ENCODE measurements at places on chromosomes 4 and X.

- DNase-seq = no peak
Measured at GRCh38 chr4:52869656-52870055, 7.5 kb downstream of the RASL11B start.

DNA sequence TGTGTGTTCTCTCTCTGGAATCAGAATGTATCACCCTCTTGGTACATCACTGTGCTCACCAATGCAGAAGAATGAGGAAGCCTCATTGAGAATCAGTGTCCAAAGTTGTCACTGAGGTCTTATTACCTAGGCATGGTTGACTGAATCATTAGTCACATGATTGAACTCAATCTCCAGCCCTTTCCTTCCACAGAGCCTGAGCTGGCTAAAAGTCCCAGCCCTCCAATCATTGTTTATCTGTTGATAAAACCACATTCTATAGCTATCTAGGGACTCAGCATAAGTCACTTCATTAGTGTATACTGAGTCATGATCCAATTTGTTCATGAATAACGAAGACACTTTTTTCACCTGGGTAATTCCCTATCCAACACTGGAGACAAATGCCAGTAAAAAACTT, 396.8 kb downstream of the TRAM1L1 start:
- no peak for DNase-seq

DNA sequence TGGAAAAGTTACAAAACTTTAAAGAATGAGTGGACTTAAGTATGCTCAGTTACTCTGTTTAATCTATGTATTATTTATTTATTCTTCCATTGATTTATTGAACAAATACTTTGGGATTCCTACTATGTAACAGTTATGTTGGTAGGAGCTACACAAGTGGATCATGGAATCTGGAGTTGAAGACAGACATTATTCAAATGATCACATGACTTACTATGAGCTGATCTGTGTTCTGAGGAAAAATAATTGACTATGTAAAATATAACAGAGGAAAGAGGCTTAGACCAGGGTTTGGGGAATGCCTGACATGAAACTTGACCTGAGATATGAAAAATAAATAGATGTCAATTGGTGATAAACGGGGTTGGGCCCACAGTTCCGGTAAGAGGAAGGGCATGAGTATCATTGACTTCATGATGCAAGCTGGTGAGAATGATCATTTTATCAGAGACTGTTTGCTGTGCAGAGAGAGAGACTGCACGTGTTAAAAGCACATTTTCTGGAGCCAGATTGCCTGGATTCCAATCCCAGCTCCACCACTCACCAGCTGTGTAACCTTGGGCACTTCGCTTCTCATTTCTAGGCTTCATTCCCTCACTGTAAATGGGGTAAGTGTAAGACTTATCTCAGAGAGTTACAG, 179.0 kb downstream of the SPCS3 start:
- DNase-seq = no peak

DNA sequence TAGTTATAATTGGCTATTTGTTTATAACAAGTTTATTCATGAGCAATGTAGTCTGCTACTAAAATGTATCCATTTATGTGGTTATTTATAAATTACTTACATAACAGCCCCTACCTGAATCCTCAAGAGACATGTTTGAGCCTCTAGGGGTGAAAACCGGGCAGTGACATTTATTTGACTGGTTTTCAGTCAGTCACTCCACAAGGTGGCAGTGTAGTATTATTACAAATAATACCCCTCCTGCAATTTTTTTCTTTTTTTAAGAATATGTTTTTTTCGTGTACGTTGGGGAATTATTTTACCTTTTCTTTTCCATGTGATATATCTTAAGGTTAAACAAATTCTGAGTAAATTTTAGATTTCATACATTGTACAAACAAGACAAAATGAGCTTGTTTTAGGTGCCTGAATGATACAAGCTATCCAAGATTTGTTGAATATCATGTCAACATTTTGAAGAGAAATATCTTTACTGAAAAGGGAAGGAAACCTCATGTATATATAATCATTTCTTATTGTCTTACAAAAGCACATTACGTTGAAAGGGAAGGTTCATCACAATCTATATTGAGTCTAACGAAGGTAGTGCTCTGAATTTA, 598.7 kb upstream of the TECRL start:
- no peak for DNase-seq

DNA sequence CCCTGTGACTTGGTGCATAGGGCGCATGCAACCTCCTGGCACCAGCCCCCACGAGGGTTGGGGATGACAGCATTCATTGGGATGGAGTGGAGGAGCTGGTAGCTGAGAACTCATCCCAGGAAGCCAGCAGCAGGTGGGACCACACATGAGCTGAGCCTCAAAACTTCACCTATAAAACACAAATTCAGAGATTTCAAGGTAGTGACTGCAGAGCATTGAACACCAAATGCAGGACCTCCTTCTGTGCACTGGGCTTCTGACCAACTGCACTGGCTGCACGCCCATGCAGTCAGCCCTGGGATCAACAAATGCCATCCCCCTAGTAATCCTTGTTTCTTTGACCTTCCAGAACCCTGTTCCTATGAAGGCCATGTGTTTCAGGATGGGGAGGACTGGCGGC, 197.8 kb downstream of the FRAS1 start:
- DNase-seq = no peak

DNA sequence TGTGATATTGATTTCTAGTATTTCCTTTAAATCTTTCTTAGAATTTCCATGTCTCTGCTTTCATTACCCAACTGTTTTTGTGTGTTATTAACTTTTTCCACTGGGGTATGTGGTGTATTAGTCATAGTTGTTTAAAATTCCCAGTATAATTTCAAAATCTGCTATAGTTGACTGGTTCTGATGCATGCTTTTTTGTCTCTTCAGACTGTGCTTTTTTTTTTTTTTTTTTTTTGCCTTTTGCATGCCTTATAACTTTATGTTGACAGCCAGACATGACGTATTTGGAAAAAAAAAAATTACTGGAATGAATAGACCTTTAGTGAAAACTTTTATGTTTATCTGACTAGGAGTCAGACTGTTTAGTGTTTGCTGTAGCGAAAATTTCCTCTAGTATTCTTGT, 580.4 kb downstream of the ANKRD50 start:
- DNase-seq = no peak

DNA sequence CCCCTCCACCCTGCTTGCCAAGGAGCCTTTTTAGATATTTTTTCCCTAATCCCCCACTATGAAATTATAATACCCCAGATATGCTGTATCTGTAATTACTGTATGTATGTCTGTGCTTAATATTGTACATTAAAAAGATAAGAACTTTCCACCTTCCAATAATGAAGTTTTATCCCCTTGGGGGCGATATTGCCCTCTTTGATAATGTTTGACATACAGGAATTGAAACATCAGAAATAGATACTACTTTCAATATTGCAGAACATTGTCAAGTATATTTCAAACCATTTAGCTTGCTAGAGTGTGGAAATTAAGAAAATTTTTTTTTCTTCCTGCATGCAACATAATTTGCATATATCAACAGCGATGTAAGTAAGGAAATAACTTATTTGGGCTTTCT, 58.9 kb downstream of the NAF1 start:
- DNase-seq = no peak

GRCh38 chr4:114519368-114519767, 79.2 kb upstream of the UGT8 start:
- DNase-seq = no peak

DNA sequence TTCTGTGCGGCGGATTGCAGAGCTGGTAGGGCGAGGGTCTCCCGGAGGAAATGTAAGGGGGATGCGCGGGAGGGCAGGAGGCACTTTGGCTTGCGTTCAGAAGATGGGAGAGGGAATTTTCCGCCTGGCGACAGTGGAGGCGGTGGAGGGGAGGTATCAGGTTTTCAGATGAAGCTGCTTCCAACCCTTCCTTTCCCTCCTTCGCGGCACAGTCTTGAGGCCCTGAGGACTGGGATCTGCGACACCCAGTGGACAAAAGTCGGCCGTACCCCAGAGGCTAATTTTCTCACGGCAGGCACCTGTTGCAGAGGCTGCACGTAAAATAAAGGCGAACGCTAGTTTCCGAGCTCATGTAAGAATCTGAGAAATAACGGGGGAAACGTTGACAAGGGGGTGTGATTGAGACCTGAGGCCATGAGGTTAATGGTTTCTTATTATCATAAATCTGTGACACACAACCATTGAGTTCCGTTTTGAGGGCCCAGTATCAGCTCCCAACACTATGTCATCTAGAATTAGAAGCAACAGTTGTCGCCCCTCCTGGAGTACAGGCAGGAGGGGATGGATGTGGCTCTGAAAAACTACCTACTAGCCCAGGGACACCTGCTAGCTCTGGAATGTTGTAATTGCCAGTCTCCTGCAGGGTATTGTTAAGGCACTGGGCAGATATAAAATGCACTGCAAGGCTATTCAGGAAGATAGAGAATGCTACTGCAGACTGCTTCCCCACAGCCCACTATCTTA, 1.1 kb downstream of the ZCCHC18 start:
- DNase-seq = peak; percentile 38

GRCh38 chrX:5057786-5058185, 1170.9 kb downstream of the NLGN4X start:
- DNase-seq = no peak

DNA sequence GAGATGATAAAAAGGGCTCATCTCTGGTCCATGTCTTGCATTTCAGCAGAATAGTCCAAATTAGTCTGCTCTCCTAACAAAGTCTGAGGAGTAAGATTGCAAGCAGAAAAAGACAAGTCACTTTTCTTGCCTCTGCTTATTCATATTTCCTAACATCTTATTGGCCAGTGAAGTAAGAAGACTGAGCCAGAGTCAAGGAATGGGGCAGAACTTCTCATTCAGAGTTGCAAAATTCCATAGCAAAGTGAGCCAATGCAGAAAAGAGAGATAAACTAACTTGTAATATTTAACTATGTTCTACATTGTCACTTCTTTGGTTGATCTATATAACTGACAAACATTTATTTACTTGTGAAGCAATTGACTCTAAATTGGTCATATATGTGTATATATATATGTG, 2304.0 kb downstream of the ARAP2 start:
- no peak for DNase-seq

DNA sequence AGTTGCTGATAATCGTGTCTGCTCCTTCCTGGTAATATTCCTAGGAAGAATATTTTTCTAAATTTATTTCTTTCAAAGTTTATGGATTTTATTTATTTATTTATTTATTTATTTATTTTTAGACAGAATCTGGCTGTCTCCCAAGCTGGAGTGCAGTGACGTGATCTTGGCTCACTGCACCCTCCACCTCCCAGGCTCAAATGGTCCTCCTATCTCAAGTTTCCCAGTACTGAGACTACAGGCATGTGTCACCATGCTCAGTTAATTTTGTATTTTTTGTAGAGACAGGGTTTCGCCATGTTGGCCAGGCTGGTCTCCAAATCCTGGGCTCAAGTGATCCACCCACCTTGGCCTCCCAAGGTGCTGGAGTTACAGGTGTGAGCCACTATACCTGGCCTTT, 48.9 kb downstream of the PDLIM5 start:
- DNase-seq = no peak

DNA sequence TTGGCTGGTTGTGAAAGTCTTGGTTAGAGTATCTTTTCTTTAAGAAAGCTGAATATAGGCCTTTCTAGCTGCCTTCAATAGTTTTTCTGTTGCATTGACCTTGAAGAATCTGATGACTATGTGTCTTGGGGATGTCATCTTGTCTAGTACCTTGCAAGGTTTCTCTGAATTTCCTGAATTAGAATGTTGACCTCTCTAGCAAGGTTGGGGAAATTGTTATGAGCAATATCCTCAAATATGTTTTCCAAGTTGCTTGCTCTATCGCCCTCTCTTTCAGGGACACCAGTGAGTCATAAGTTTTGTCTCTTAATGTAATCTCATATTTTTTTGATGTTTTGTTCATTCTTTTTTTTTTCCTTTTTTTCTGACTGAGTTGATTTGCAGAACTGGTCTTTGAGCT, 194.7 kb downstream of the RAB28 start:
- no peak for DNase-seq

DNA sequence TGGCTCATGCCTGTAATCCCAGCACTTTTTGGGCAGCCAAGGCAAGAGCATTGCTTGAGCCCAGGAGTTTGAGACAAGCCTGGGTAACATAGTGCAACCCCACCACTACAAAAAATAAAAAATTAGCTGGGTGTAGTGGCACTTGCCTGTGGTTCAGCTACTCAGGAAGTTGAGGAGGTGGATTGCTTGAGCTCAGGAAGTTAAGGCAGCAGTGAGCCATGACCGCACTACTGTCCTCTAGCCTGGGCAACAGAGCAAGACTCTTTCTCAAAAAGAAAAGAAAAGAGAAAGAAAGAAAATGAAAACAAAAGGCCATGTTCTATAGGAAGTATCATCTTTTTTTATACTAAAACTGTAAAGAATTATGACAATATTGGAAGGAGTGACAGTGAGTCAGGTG, 38.5 kb downstream of the NEK1 start:
- DNase-seq = no peak

GRCh38 chr4:1041147-1041935, 29.9 kb downstream of the FGFRL1 start:
- DNase-seq = no peak

DNA sequence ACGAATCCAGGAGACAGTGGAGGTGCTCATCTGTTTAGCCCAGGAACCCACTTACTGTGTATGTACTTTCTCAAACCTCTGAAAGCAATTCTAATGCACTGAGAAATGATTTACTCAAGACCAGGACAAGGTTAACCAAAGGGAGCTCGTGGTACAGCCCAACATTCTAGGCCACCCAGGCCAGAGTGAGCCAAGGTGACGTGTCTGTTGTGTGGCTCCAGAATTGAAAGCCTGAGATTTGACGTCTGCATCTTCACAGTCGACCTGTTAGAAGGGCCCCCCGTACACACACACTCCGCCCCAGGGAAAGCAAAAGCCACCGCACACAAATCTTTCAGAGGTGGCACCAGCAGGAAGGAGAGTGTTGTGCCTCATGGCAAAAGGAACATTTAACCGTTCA, 2.3 kb downstream of the MAP3K15 start:
- DNase-seq = no peak

DNA sequence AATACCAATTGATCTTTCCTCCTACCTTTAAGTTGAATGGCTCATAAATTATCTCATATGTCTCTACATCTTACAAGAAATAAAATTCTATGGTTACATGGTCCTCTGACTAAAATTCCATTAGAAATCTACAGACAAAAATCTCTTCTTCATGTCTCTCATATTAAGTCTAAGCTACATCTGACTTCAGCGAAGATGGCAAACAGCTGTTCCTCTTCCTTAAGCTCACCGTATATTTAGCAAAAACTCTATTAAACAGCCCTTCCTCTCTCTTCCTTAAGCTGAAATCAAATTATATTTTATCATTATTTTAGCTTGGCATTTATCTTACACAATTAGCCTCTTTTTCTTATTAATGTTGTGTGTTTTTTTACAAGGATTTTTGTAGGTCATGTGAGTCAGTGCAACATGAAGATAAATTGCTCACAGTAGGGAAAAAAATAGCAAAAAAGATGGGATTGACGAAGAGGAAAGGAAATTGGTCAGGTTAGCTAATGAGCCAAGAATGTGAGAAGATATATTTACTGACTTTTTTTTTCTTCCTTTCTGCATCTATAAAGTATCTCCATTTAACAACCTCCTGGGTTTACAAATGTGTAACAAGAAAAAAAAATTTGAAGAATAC, 2412.8 kb downstream of the ARAP2 start:
- DNase-seq = no peak

- DNase-seq = no peak
Measured at GRCh38 chrX:8341814-8342590, 122.6 kb upstream of the VCX3B start.

GRCh38 chr4:8163026-8163425, 4.4 kb upstream of the ABLIM2 start:
- DNase-seq = no peak
